Choroid plexus epithelial cell (primary cell): ENCODE measurements at places on chromosomes 7 and 10.

DNA sequence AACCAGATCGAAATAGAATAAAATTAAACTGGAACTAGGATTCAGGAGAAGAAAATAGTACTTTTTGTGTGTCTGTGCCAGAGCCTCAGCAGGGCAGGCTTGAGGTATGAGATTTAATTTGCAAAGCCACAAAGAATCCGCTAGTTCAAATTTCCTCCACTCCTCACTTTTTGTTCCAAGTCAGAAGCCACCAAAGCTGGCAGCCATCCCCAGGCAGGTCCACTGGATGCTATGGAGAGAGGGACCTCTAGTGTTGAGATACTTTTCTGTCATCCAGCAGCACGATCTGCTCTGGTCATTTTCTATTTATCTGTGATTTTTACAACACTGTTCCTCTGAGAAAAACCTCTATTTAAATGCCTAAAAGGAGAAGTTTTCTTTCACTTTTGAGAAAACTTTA is 147.9 kb upstream of the FRMD4A start:
- peak; percentile 87 for DNase-seq

GRCh38 chr10:15168291-15168785 is at the start of gene NMT2:
TSS of gene NMT2 (minus strand) at chr10:15168693. CDS start at chr10:15168612, 81 bp downstream.
- DNase-seq = no peak

DNA sequence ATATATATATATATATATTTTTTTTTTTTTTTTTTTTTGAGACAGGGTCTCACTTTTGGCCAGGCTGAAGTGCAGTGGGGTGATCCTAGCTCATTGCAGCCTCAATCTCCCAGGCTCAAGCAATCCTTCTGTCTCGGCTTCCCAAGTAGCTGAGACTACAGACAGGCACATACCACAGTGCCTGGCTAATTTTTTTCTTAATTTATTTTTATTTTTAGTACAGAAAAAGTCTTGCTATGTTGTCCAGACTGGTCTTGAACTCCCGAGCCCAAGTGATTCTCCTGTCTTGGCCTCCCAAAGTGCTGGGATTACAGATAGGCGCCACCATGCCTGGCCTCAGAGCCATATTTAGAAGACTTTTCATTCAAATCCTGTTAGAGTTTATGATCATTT is 79.6 kb downstream of the PRTFDC1 start:
- DNase-seq = peak; percentile 61

GRCh38 chr7:25389489-25390106 is 161.3 kb upstream of the NPVF start:
- DNase-seq = peak; percentile 76

- peak; percentile 81 for DNase-seq
These were observed 111.0 kb upstream of the ANLN start for GRCh38 chr7:36278620-36279172.

GRCh38 chr10:72790216-72790990 is 98.5 kb downstream of the MCU start:
- DNase-seq = no peak

DNA sequence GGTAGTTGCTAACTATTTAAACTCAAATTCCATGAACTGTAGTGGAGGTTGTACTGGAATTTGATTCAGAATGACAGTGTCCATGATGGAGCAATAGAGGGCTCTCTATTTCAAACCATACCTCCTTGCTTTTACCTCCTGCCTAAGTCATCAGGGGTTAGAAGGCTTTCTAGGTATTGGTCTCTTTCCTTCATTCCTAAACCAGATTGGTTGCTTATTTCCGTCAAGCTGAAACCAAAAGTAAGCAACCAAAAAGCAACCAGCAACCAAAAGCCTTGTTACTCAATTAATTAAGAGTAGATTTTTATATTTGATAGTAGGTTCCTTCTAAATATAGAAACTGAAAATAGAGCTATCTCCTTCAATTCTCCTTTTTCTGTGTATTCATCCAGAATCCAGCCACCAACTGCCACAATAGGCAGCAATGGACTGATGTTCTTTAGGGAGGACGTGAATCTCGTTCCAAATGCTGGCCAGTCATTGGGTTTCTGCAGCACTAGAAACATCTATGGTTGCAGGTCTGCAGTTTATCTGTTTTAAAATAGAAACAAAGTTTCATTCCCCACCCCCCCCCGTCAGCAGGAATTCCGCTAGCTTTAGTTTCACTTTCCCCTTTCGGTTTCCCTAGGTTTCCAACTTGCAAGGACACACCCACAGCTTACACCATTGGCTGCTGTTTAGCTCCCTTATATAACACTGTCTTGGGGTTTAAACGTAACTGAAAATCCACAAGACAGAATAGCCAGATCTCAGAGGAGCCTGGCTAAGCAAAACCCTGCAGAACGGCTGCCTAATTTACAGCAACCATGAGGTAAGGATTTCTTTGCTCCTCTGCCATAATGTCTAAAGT is at the start of gene IFIT1:
Gene IFIT1 (plus strand): TSS at position 717 of the 850 bp plus-strand sequence. CDS start 90 bp downstream, at position 807.
- DNase-seq = peak; percentile 98

- no peak for DNase-seq
These were observed 91.0 kb upstream of the NFE2L3 start for GRCh38 chr7:26060733-26061677.

DNA sequence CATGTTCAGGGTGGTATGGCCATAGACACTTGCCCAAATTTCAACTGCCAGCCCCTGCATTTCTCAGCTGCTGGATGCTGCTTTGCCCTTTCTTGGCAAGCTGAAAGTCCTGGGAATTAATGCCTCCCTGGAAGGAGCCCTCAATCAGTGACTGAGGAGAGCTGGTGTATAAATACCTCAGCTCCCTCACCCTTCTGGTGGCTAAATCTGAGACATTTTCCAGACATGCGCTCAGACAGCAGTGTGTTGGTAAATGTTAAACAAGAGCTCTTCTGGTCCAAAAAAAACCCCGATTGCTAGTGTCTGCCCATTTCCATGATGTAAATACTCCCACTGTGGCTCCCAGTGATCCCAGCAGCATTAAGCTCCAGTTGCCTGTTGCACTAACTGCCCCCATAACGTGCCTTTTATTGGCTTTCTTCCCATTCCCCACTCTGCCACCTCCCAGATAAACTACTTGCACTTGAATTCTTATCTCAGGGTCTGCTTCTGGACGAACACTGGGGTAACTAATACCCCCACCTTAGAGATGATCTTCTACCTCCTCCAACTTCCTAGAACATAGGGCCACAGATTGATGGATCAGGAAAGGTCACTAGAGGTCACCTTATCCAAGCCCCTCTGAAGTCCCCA is 6.7 kb upstream of the MYH16 start:
- no peak for DNase-seq

DNA sequence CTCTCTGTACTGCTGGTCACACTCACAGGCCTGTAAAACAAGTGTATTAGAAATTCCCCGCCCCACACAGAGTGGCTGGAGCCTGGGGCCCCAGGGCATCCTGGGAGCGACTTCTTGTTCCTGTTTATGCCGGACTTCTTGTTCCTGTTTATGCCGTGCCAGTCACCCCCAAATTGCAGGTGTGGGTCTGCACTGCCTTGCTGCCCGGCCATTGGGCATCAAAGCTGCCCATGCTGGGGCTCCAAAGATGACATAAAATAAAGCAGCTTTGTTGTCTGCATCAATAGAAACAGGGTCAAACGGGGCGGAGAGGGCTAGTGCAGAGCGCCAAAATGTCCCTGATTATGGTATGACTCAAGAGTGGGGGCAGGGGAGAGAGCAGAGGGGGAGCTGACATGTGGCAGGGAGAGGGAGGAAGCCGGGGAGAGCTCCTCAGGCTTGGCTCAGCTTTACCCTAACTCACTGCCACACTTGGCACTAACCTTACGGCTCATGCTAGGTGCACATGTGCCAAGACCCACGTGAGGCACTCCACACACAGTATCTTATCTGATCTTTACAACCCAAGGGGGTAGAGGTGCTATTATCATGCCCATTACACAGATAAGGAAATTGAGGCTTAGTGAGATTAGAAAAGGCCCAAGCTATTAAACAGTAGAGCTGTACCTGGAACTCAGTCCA is 98.4 kb downstream of the PIP4K2A start:
- no peak for DNase-seq

DNA sequence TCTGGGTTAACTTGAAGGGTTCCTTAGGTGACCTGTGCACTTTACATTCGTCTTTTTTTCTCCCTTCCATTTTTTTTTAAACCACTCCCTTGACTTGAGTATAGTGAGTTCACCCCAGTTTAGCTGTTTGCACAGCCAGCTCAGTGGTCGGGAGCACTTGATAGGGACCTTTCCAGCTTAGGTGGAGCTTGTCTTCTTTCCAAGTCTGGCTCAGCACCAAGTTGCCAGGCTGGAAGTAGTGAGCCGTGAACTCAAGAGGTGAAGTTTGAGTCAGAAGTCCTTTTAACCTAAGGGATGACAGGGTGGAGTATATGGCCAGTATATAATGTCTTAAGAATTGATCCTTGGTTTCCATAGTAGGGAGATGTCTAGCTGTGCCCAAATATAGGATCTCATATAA is 7.2 kb downstream of the DNAH11 start:
- DNase-seq = no peak

DNA sequence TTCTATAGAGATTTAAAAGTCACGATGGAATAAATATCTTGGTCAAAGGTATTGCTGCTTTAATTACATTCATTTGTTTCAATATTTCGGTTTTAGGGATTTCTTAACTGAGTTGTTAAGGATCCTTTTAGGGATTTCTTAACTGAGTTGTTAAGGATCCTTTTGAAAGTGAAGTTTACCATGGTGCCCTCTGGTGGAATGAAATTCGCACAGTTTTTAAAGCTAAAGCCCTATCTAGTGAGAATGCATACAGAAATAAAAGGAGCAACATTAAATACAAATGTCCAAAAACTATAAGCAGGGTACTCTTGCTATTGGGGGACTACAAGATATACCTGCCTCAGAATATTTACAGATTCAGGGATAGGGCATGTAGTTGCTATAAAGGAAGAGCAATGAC is 193.7 kb downstream of the RNLS start:
- DNase-seq = peak; percentile 84

DNA sequence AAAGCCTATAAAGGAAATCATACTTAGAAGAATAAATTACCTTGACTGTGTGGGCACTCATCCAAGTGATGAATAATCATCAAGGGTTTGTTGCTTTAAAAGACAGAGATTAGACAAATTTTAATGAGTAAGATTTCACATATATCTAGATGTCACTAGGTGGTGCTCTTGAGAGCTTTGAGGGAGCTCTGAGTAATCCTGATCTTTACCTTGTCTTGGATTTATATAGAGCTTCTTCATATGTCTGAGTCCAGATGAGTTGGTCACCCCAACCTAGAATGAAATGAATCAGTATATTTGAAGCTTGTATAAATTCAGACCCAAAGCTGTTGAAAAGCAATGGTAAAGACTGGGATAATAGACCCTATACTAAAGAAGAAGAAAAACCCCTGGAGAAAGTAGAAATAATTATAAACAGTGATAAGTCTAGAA is 3.7 kb downstream of the AGR2 start:
- peak; percentile 80 for DNase-seq

- no peak for DNase-seq
These were observed 191.9 kb downstream of the C7orf25 start for GRCh38 chr7:42720012-42720411.

GRCh38 chr10:28754930-28755718 is 77.8 kb downstream of the BAMBI start:
- peak; percentile 80 for DNase-seq

- peak; percentile 61 for DNase-seq
These were observed 1.0 kb downstream of the TWIST1 start for GRCh38 chr7:19116121-19117090.

GRCh38 chr7:100157334-100158228 is 942 bp downstream of the TRAPPC14 start:
- DNase-seq = peak; percentile 60

GRCh38 chr7:38902449-38902848 is 6.5 kb downstream of the VPS41 start:
- no peak for DNase-seq

GRCh38 chr7:79292834-79293233 is 160.6 kb downstream of the MAGI2 start:
- DNase-seq = peak; percentile 33
